ENCODE measurements at places on chromosomes 11 and 22.

DNA sequence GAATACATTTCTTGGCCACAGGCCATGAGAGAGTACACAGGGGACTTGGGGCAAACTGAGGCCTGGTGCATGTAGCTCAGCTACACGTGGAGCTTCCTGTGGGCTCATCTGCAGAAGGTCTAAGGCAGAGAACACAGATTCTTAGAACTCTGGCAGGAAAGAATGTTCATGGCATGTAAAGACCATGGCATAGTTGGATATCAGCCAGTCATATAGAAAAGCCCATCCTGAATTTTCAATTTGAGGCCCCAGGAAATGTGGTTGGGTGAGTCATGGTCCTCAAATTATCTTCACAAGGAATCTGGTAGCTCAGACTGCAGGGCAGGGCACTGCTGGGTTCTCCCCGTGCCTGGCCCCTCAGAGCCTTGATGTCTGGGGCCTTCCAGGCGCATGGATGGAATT, 13.7 kb upstream of the ST3GAL4 start:
- no peak for DNase-seq

DNA sequence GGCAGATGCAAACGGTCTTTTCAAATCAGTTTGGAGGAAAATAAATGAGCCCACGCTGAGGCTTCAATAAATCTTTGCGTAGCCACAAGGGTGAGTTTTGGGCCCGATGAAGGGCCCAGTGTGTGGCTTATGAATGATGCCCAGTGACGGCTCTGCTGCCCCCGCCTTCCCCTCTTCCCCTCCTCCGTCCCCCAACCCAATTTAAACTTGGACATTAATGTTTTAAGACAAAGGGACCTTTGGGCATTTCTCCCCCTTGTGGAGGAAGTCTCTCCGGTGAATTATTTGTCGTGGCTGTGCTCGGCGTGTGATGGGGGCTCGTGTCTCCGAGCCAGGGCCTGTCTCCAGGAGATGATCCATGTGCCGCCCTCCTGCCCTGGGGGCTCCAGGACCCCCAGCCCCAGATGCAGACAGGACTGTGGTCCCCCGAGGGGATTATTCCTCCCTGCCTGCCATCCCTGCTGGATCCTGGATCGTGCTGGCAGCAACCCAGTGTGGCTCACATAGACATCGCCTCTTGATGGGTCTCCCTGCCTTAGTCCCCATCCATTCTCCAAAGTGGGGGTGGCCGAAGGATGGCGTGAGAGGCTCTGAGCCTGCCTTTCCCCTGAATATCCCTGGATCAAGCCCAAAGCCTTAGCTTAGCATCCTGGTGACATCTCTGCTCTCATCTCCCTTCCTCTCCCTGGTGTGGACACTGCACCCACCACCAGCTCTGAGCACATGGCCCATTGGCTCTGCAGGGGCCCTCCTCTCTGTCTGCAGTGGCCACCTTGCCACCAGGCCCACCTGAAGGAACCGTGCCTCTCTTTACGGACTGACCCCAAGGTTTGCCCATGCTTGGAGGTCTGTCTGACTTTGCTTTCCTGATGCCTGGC, 56.4 kb downstream of the SMIM38 start:
- DNase-seq = no peak

DNA sequence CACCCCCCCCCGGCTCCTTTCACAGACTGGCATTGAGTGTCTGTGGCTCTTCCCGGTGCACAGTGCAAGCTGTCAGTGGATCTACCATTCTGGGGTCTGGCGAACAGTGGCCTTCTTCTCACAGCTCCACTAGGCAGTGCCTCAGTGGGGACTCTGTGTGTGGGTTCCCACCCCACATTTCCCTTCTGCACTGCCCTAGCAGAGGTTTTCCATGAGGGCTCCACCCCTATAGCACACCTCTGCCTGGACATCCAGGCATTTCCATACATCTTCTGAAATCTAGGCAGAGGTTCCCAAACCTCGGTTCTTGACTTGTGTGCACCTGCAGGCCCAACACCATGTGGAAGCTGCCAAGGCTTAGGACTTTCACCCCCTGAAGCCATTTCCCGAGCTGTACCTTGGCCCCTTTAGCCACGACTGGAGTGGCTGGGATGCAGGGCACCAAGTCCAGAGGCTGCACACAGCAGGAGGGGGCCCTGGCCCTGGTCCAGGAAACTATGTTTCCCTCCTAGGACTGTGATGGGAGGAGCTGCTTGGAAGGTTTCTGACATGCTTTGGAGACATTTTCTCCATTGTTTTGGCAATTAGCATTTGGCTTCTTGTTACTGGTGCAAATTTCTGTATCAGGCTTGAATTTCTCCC, 26.0 kb downstream of the BCL2L13 start:
- DNase-seq = no peak

DNA sequence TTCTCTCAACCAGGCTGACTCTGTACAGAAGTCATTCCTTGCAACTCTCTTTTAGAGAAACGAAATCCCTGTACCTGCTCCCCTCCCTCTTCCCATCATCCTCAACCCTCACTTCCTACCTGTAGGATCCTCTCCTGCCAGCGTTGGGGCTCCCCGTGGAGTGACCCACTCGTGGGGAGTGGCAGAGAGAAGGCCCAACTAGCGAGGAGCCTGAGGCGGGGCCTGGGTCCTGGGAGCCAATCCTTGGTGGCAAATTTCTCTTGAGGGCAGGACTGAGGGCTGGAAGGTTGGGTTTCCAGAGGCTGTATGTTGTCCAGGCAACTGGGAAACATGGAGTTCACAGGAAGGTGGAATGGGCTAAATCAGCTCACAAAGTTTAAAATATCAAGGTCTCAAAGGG, 10.4 kb downstream of the NHERF4 start:
- no peak for DNase-seq

DNA sequence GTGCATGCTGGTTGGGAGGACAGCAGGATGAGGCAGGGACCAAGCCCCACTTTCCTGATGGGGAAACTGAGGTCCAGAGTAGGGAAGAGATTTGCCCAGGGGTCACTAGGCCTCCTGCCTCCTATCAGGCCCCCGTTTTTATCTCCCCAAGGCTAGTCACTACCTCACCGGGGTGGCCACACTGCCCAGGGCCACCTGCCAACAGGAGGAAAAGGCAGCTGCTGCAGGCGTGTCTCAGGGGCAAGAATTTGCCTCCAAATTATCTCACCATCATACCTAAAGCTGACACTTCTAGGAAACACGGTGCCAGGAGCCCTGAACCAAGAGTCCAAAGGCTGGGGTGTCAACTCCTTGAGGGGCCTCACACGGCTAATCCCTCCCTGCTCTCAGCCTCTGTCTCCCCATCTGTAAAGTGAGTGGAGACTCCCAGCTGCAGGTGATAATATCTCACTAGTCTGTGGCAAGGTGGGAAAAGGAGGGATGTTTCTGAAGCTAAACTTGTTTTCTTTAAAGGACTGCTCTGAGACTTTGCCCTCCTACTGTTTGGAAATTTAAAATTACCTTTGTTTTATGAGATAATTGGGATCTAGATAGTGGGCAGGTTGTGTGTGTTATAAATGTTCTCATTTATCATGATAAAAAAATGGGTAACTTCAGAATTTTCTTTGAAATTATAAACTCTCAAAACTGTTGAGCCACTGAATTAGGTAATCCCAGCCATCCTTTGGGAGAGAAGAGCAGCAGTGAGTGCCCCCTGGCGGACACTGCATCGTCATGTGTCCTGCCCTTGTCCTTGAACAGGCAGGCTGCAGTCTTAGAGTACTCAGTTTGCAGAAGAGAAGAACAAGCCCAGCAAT, 60.0 kb downstream of the MYO7A start:
- peak; percentile 69 for DNase-seq

DNA sequence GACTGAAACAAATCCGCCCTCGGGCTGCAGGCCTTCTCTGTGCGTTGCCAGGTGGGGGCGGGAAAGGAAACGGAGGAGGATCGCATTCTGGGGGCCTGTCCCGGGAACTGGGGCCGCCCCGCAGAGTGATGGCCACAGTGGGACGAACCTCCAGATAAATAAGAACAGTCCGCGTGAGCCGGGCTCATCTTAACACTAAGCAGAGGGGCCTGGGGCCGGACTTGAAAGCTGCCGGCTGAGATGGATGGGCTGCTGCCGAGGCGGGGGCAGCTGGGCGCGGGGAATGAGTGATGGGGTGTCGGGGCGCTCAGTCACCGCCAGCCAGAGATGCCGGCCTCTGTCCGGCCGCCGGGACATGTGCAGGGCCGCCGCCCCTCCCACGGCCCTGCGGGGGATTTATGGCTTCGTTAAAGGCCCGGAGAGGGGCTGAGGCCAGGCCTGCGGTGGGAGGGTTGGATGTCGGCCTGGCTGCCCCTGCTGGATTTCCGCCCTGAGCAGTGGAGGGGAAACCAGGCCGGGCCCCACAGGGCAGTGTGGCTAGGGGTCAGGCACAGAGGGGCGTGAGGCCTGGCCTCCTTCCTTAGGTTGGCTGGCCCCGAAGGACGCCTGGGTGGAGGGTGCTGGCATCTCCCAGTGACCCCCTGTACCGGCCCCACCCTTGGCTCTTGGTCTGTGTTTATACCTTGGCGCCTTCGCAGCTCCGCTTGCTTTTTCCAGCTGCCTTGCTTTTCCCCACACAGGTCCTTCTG, 45.3 kb upstream of the CD82 start:
- no peak for DNase-seq

DNA sequence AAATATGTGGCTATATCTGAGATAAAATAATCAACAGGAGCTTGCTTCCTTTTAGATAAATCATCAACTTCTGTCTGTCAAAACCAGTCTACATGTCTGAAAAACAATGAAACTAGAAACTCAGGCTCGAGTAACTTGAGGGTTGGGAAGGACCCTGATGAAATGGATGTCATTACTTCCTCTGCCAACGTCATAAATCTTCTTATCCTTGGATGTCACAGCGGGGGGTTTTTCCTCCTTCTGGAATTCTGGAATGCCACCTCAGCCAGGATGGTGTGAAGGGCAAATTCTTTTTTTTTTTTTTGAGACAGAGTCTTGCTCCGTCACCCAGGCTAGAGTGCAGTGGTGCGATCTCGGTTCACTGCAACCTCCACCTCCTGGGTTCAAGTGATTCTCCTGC, 13.4 kb downstream of the LGR4 start:
- no peak for DNase-seq

- peak; percentile 18 for DNase-seq
These were observed 22.1 kb upstream of the IGLL5 start for GRCh38 chr22:22865311-22866072.

GRCh38 chr11:31871310-31872075, 60.4 kb upstream of the PAX6 start:
- DNase-seq = no peak

DNA sequence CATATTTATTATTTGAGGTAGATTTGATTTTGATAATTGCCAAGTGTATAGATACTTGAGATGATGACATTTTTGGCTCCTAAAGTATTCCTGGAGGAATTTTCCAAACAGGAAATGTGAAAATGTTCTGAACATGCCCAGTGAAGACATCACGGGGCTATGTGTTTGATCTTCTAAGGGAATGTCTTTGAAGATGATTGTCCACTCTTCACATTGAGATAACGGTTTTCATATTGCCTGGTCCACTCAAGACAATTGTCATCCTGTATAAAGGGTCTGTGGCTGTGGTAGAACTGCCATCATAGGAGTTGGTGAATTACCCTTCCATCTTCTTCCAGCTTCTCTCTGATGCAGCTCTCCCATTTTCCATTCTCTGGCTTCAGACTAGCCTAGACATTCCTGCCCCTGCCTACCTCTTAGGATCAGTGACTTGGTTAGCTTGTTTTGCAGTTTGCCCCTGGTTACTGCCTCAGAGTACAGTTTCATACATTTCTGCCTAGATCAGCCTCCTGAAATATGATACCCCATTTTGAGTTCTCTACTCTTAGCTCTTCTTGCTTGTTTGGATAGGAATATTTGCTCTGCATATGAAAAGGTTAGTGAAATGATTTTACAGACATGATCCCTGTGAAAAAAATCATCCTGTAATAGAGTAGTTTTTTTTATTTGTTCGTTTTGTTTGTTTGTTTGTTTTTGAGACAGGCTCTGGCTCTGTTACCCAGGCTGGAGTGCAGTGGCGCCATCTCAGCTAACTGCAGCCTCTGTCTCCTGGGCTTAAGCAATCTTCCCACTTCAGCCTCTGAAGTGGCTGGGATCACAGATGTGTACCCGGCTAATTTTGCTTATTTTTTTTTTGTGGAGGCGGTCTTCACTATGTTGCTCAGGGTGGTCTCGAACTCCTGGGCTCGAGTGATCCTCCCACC, 111.4 kb upstream of the SORL1-AS1 start:
- DNase-seq = no peak

DNA sequence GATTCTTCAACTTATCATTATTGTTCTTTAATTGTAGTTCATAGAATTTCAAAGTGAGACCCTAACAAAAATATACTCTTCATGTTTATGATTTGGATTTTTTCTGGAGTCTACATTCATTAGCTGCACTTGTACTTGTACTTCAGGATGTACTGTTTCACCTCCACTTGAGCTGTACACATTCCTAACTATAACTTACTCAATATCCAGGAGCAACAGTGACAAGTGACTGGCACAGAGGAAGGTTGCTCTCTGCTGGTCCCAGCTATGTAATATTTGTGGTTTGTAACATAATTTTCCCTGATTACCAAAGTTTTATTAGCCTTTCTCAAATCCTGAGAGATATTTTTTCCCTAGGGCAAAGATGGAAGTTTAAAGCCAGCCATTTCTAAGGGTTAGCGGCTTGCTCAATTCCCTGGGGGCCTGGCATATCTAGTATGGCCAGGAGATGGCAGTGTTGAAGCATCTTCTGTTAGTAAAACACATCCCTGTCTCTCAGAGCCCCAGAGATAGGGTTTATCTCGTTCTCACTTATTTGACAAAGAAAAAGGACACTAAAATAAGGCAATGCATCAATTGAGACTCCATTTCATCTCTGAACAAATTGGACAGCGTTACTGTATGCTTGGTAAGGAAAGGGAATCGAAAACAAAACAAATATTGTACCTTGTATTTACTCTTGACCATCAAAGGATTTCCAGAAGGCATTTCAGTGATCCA, 14.2 kb downstream of the OR52A5 start:
- peak; percentile 30 for DNase-seq

DNA sequence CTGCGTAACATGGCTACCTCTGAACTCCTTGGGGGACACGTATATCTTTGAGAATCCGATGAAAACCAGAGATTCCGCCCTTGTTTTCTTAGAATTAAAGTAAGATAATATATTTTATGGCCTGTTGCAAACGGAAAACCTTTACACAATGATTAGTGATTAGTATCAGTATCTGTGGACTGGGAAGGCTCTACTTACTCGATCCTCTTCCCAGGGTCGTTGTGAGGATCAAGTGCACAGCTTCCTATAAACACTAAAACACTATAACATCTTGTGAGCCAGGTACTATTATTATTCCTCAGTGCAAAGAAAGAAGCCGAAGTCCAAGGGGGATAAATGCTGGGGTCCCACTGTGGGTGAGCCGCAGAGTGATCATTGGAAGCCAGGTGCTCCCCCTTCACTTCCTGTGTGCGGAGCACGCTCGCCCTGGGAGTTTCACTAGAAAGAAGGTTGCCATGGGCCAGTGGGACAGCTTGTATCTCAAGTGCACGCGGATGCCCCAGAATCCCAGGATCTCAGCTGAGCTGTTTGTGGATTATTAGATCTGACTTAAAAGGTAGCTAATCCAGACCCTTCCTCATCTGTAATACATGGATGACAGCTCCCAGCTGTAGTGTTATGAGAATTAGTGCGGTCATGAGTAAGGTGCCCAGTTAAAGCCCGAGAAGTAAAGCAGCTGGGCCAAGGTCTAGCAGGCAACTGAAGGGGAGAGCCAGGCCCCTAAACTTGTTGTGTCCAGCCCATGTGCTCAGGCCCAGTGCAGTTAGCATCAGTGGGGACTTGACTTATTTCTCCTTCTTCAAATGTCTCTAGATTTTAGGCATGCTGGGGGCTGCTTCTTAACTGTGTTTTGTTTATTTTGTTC, 839 bp downstream of the CBY1 start:
- DNase-seq = peak; percentile 18
